ENCODE measurements at places on chromosomes 12 and 14.

GRCh38 chr12:38639625-38640024, 265.8 kb downstream of the CPNE8 start:
- no peak for DNase-seq

- no peak for DNase-seq
These were observed 8.6 kb downstream of the RAB5B start for GRCh38 chr12:55982319-55982936.

- no peak for DNase-seq
These were observed at the start of gene CKB for GRCh38 chr14:103522649-103523574. Gene CKB, minus strand, starts transcription at chr14:103522830. Its CDS starts 337 bp downstream, at chr14:103522493.

GRCh38 chr12:14326699-14327098, 38.8 kb upstream of the ATF7IP start:
- DNase-seq: no peak

GRCh38 chr14:65035049-65035448, 48.4 kb downstream of the FNTB start:
- no peak for DNase-seq

DNA sequence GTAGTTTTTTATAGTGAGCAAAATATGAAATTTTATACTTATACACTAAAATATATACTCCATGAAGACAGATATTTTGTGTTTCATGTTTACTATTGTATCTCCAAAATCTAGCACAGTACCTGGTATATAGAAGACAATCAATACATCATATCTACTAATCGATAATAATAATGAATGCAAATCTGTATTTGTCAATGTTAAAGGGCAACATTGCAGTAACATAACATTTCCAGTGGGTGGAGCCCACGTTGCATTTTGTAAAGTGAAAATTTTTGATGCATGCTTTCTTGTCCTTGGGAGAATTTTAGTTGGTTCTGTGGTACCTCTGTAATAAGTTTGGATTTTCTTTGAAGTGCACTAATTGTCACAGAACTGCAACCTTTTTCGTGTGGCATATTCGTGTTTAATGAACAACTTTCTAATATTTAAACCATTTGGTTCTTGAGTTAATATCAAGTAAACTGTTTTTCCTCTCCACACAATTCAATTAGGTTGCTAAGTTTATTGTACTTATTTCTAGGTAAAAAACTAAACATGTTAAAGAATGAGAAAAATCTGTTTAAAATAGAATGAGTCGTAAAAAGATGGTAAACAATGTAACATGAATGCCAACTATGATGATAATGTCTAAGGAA, 47.4 kb downstream of the AVPR1A start:
- DNase-seq: no peak

Measured in fibroblast of skin of left quadriceps (primary cell).